Left ventricle myocardium superior (tissue), 1 donor: ENCODE measurements at places on chromosomes 1 and 21. TPM values are rescaled to one million over a fixed set of nuclear protein-coding genes. Genes with fewer than 3 reads are reported as not detected.

GRCh38 chr21:35027563-35028450 is 21.3 kb downstream of the RUNX1 start:
- DNase-seq: no peak

GRCh38 chr1:234543442-234544086 is 64.6 kb upstream of the TARBP1 start:
- peak; percentile 75 for DNase-seq

- peak; percentile 52 for DNase-seq
These were observed 956 bp downstream of the CPLANE2 start for GRCh38 chr1:16235944-16236510.

GRCh38 chr1:222634180-222635013 is 16.5 kb downstream of the MIA3 start:
- DNase-seq: no peak

GRCh38 chr1:26602378-26602959 is 72.9 kb downstream of the RPS6KA1 start:
- DNase-seq: no peak

- no peak for DNase-seq
These were observed 842 bp downstream of the ATXN7L2 start for GRCh38 chr1:109484519-109484975.

DNA sequence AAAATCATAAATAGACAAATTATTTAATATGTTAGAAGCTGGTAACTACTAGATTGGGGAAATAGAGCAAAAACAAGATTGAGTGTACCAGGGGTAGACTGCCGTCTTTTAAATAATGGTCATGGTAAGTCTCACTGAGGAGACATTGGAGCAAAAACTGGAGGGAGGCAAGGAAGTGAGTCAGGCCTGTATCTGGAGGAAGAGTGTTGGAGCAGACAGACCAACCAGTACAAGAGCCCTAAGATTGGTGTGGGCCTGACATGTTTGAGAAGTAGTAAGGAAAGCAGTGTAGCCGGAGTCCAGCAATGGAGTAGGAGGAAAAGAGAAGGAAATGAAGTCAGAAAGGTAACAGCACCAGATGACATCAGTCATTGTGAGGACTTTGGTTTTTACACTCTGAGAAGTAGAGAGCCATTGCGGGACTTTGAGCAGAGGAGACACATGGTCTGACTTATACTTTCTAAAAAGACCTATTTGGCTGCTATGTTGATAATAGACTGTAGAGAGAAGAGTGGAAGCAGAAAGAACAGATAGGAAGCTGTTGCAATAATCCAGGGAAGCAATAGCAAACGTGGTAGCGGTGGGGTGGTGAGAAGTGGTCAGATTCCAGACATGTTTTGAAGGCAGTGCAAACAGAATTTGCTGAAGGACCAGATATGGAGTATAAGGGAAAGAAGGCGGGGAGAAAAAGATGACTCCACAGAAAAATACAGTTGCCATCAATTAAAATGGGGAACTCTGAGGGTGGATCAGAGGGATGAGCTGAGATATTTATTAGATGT is 44.7 kb upstream of the GJA5 start:
- DNase-seq: no peak

- peak; percentile 46 for DNase-seq
These were observed 6.4 kb upstream of the GPR157 start for GRCh38 chr1:9135073-9135836.

DNA sequence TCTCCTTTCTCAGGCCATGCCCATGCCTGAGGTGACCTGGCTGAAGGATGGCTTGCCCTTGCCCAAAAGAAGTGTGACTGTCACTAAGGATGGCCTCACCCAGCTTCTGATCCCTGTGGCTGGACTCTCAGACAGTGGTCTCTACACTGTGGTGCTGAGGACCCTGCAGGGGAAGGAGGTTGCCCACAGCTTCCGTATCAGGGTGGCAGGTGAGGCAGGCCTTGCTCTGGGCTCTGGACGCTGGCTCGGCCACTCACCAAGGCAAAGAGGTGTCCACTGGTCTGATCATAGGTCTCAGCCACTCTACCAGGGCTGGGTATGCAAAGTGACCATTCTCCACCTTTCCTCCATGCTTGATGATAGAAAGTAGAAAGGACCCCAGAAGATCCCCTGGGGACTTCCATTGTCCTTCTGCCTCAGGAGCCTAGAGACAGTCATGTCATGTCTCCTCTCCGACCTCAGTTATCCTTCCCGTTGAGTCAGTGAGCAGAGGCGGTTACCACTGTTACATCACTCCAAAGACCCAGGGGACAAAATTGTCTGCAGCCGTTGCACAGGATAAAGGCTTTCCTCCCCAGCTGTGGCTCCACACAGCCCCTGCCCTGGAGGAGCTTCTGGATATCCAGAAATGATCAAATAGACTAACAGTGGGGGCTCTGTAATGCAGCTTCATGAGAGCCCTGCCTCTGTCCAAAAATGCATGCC is 34.2 kb downstream of the IGFN1 start:
- no peak for DNase-seq

- DNase-seq: no peak
These were observed 4.7 kb downstream of the CELF3 start for GRCh38 chr1:151711951-151712350.

DNA sequence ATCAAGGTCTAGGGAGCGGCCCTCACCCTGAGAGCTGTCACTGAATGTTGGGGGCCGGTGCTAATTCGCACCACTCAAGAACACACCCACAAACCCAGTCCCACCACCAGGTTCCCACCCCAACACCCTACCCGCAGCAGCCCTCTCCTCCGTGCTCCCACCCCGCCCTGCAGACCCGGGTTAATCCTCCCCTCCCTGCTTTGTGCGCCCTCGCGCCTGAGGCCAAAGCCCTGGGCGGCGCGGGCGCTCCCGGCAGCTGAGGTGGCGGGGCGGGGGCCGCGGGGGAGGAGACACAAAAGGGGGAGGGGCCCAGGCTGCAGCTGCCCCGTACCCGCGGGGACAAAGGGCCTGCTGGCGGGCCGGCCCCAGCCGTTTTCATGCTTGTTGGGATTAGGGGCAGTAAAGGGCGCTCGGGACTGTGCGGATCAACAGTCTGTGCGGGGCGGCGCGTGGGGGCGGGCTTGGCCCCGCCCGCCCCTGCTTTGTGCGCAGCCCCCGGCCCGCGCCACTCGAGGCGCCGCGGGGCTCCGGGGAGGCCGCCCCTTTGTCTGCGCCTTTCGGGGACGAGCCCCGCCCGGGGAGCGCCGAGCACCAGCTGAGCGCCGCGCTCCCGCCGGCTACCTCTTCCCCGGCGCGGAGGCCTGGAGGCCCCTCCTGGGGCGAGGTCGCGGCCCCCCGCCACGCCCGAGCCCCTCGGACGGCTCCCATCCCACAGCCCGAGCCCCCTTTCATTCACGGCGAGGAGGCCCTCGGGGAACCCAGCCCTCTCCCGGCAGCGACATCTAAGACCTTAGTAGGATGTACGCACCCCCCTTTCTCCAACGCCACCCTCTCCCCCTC is 10.9 kb downstream of the C1orf216 start:
- DNase-seq: peak; percentile 46

DNA sequence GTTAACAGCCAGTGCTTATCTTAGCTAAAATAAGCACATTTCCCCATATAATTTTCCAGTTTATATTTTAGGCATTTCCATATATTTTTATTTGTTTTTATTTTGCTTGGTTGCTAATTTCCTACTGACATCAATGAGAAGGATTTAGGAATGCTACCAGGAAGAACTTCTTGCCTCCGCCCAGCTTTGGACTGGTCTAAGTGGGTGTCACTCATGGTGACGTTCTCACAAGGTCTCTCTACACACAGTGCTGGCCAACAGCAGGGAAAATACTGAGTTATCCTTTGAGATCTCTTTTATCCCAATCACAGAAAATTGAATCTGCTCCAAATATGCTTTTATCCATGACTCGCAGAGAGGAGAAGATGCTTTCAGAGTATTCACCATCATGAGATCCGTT is 13.2 kb downstream of the MX1 start:
- DNase-seq: no peak

- DNase-seq: no peak
These were observed 119.3 kb downstream of the DAB1 start for GRCh38 chr1:57304591-57304990.

DNA sequence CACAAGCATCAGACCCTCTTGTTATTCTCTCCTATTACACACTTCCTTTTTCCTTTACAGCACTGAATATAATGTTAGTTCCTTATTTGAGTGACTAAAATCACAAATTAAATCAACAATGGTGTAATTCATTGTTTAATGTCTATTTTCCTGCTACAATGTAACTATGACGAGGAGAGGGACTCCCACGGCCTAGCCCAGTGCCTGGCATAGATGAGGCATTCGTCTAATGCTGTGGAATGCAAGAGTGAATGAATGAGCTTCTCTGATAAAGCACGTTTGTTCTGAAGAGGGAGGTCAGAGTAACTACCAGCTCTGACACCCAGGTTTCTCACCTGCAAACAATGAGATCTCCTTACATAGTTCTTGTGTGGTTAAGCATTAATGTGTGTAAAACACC is 479.4 kb downstream of the OMA1 start:
- no peak for DNase-seq

DNA sequence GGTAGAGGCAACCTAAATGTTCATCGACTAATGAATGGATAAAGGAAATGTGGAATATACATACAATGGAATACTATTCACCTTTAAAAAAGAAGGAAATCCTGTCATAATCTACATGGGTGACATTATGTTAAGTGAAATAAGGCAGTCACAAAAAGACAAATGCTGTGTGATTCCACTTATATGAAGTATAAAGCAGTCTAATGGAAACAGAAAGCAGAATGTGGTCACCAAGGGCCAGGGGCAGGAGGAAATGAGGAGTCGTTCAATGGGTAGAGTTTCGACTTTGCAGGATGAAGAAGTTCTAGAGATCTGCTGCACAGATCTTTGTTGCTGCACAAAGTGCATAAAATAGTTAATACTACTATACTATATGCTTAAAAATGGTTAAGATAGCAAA is 7.8 kb downstream of the DIPK1A start:
- no peak for DNase-seq

DNA sequence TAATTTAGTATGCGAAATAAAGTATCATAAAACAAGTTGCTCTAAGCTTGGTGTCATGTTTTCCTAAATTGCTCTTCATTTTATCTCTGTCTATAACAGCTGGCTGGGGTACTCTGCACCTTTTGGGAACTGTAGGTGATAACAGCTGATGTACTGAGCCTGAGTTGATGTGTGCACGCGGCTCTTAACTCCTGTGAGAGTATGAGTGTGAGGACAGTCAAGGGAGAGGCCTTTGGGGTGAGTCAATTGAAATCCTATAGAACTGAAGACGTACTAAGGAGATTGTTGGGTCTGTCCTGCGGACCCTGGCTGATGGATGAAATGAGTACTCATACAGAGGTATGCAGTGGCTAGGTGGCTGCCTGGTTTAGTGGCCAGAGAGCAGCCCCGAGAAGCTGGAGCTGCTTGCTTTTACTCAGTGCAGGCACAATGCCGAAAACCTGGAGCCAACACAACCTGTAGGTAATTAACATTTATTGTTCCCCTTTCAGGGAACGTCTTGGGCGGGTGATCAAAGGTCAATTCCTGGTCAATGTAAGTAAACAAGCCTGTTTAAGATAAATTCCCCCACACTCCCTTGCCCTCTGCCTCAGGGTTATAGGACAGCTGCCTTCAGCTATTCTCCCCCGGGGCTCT is 188.5 kb downstream of the PRDM2 start:
- no peak for DNase-seq

DNA sequence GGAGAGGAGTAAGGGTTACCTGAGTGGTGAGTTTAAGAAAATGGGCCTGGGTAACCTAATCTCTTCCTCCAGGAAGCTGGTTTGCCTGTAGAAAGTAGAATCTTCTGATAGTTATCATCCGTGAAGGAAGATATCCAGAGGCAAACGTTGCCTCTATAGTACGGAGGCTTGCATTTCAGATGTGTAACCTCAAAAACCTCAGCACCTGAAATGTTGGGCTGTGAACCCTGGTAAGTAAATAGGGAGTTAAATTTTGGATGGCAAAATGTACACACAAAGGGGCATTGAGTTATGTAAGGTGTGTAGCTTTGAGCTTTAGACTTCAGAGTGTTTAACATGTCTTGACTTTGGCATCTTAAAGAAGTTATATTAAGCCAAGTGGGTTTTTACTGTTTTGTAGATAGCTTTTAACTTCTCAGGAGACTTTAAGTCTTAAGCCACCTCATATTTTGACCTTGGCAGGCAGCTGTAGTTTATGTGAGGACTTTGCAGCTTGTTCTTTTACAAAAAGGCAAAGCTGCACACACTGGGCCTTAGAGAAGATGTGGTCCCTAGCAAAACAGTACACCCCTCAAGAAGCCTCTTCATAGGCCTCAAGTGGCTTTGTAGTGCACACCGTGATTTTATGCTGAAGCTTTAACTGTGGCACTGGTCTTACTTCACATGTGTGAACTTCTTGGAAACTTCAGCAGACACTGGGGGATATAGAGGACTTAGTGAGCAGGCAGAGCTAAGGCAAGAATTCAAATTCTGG is 83.4 kb downstream of the SNRPE start:
- no peak for DNase-seq

- DNase-seq: no peak
These were observed 72.4 kb downstream of the ATP5PO start for GRCh38 chr21:33843216-33843615.

- no peak for DNase-seq
These were observed 141.0 kb downstream of the RPS6KC1 start for GRCh38 chr1:213192026-213192425.

DNA sequence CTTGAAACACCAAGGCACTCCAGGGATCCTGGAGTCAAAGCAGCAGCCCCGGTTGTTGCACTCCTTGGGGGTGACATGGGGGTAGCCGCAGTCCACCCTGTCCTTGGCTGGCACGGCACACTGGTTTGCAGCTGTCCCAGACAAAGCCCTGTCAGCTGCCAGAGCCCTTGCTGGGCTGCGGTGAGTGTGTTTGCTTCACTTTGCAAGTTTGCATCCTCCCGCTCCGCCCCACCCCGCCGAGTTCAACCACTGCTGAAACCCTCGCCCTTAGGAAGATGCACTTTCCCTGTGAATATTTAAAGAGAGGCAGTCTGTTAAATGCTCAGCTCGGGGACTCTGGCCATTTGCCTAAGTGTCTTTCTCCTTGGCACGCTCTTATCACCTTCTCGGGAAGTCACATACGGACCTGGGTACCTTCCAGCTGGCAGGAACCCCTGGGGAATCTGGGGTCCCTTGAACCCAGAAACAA is 1.7 kb downstream of the TFF3 start:
- DNase-seq: no peak

DNA sequence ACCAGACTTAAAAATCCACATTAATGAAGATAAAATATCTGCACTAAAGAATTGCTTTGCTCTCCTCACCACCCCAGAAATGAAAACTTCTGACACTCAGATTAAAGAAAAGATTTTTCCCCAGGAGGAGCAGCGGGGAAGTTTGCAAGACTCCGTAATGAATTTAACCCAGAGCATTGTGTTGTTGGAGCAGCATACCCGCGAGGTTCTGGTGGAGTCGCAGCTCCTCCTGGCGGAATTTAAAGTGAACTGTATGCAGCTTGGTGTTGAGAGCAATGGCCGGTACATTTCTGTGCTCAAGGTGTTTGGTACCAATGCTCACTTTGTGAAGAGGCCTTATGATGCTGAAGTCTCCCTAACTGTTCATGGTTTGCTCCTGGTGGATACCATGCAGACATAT is 46.4 kb downstream of the VPS13D start:
- no peak for DNase-seq

Gene COL16A1
- 16.1 TPM for total RNA-seq

Gene NTNG1
- total RNA-seq: 0.57 TPM

Gene EVI5
- total RNA-seq: 21.2 TPM

Gene FOXD2
- not detected for total RNA-seq

Gene PGD
- total RNA-seq: 37.9 TPM

Gene FALEC
- total RNA-seq: not detected

Gene CLEC20A
- not detected for total RNA-seq

Gene TMEM82
- total RNA-seq: not detected

Gene BRDT
- not detected for total RNA-seq

Gene MRPS21
- total RNA-seq: 72.3 TPM

Gene PDE9A
- 4.1 TPM for total RNA-seq

Gene LCE2B
- total RNA-seq: not detected
